Activated CD4-positive, alpha-beta T cell treated with anti-CD3 and anti-CD28 coated beads for 24 hours (primary cell): ENCODE measurements at places on chromosomes 6 and 20.

GRCh38 chr6:25619217-25619616, 32.8 kb upstream of the SCGN start:
- no peak for DNase-seq

- no peak for DNase-seq
Observed at GRCh38 chr20:11166712-11167111, 492.9 kb upstream of the JAG1 start.

GRCh38 chr6:71420095-71420692, 131.6 kb downstream of the OGFRL1 start:
- DNase-seq, result no peak

DNA sequence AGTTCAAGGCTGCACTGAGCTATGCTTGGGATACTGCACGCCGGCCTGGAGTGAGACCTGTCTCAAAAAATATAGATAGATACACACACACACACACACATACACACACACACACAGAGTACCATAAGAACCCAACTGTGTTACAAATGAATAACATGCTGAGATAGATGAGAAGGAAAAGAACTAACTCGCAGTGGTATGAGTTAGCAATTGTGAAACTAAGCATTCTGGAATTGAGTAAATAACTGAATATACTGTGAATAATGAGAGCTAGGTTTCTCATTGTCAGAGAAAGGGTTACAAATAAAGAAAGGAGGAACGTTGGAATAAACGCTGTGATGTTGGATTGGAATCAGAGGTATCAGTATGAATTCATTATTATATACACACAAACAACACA, 14.6 kb upstream of the FAXC start:
- no peak for DNase-seq

DNA sequence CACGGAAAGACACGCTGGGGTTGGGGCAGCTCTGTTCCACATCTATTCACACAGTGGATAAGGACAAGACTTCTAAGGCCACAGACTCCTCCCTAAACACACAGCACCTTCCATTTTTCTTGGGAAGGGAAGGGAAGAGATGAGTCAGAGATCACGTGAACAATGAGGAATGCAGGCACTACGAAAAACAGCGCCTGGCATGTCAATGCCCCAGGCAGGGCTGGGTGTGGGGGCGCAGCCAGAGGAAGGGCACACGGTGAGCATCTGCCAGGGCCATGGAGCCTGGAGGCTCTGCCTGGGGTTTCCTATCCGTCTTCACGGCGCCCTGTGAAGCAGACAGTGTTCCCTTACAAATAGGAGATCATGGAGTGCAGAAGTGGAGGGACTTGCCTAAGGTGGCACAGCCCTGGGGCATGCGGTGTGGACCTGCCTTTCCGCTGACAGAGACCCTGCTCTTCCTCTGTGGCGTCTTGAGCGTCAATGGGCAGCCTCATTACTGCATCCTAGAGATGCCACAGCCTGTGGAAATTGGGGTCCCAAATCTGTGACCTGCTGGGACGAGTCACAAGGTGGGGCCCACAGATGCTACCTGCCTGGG, 15.4 kb downstream of the UNC93A start:
- DNase-seq, result no peak

GRCh38 chr6:37850728-37851285, 31.3 kb downstream of the ZFAND3 start:
- no peak for DNase-seq

- DNase-seq, result no peak
Observed at GRCh38 chr20:43658069-43658722, 8.7 kb upstream of the MYBL2 start.

GRCh38 chr6:14464055-14464454, 346.5 kb downstream of the CD83 start:
- DNase-seq, result no peak

GRCh38 chr6:25900843-25901242, 26.8 kb upstream of the SLC17A3 start:
- no peak for DNase-seq

DNA sequence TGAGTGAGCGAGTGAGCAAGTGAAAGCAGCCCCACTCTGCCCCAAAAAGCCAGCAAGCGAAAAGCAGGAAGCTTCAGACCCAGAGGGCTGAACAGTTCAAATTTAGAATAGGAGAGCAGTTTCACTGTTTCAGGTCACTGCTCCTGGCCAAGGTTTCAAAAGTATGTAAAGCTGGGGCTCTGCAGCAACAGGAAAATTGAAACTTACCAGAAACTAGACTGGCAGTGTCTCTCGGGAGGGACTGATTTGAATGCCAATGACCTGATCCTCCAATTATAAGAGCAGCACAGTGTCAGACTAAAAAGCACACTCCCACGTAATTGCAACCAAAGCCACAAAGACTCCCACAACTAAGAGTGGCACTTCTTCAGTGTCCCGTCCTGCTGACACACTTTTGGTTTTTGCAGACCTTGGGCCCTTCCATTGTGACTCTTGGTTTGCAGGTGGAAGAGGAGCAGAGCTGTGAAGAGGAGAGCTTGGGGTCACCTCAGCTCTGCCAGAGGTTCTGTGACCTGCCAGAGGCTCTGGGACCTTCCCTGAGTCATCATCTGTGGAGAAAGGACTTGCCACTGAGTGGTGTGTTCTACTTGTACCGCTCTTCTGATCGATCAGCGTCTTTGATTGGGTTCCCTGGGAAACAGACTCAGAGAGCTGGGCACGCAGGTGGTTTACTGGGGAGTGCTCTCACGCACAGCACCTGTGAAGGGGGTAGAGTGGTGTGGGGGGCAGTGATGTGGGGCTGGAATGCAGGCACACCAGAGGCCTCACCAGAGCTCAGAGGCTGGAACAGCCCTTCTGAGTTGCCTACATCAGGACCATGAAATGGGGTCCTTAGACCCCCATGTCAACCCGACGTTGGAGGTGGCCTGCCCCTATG, 52.7 kb upstream of the PTGIS start:
- no peak for DNase-seq

DNA sequence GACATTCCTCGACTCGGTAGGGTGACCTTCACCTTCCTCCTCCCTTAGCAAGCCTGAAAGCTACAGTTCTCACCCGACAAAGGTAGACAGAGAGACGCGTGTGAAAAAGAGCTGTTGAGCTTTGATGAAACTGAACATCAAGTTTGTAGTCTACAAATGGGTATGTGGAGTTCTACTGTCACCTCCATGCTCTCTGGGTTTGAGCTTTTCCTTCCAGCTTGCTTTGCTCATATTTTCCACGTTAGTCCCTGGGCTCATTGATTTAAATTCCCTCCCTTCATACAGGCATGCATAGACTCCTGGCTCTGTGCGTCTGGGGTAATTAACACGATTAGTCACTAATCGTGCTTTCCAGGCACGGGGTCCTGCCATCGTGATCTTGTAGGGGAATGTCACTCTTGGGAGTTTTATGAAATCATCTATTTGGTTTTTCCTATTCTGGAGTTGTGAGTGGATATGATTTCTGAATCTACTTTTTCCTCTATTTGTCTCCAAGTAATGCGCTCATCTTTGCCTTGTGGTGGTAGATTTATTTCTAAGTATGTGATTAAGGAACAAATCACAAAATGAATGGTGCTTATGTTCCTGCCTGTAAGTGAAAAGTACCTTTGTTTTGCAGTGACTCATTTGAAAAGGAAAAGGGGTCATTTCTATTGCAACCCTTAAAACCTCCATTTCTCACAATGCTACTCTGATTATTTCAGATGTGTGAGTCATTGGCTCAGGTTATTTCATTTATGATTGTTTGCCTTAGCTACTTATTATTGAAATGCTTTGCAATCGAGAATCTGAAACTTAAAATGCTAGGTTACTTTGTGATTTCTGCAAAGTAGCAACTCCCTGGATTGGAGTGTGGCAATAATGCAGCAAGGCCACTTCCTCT, 154.6 kb downstream of the ZDHHC14 start:
- DNase-seq, result no peak

GRCh38 chr6:136511397-136511796, 38.8 kb downstream of the MAP7 start:
- no peak for DNase-seq

DNA sequence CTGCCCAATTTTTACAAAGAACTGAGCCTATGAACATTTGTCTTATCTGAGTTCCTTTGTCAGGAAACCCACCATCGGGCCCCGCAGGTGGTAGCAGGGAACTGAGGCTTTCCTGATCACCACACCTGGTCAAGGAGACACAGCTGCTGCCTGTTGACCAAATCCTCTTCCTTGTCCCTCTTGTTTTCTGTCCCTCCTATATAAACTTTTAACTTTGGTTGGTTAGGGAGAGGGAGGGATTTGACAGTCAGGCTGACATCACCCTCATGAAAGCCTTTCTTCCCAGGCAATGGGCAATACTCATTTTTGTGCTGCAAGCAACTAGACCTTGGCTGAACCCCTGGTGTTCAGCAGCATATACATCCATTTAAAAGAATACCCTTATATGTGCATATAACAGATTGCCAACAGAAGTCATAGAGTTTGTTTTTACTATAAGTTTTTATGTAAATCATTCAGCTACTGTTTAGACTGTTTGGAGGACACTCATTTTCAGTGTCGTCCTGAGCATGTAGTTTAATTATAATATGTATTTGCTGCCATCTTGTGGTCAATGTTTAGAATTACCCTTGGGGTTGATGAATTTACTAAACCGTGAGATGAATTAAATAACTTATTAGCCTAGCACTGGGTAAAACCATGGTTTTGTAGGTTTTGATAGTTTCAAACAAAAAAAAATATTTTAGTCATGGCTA, 17.0 kb downstream of the CRISP1 start:
- DNase-seq, result no peak

GRCh38 chr6:7060769-7061516, 46.8 kb upstream of the RREB1 start:
- no peak for DNase-seq

GRCh38 chr20:50305636-50306477, 115.2 kb downstream of the CEBPB start:
- no peak for DNase-seq

DNA sequence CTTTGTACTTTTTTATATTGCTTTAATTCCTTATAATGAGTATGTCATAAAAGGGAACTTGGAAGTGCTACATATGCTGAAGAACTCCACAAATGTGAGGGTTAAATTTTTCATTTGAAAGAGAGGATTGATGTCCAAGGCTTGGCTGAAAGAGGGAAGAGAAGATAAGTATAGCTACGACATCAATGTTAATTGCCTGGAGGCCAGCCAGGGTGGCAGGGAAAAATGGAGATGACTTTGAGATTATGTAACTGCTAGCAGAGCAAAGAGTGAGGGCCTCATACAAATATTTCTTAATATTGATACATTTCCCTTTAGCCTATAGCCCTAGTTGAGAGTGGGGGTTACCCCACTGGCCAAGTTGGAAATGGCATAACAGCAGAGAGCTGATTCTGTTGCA, 24.8 kb upstream of the RIMS4 start:
- no peak for DNase-seq

- DNase-seq, result no peak
Observed at GRCh38 chr6:166174031-166174430, 6.4 kb upstream of the TBXT start.

DNA sequence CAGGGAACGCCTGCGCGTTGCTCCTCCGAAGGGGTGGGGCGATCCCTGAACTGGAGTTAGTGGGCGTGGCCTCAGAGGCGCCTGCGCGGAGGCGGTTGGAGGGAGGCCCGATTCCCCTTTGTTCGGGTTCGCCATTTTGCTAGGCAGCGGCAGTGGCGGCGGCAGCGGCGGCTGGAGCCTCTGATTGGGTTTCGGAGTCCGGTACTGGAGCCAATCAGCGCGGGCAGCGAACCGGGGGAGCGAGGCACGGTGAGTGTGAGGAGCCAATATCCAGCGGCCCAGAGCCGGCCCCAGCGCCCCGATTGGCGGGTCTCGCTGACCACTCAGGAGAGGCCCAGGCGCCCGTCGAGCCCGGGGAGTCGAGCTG, at the start of gene NFYA:
Gene NFYA, plus strand, starts transcription at position 139 of the 367 bp plus-strand sequence. CDS start 6,116 bp downstream, outside the sequence.
- no peak for DNase-seq

- DNase-seq, result no peak
Observed at GRCh38 chr6:20362623-20363022, 39.1 kb upstream of the E2F3 start.

DNA sequence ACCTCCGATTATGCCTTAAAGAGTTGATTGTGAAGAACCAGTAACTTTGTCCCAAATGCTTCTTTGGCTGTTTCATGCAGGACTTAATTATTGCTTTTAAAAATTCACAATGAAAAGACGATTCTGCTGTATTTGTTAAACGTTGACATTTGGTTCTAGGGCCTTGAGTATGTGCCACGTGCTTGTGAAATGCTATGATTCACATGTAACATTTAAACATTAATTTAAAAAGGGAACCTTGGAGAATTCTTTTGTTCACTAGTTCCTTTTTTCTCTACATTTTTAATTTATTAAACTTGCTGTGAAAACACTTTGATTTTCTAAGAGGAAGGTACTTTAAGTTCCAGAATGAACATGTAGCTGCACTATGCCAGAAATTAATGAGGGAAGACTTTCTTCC, 9.5 kb downstream of the GZF1 start:
- DNase-seq, result no peak

DNA sequence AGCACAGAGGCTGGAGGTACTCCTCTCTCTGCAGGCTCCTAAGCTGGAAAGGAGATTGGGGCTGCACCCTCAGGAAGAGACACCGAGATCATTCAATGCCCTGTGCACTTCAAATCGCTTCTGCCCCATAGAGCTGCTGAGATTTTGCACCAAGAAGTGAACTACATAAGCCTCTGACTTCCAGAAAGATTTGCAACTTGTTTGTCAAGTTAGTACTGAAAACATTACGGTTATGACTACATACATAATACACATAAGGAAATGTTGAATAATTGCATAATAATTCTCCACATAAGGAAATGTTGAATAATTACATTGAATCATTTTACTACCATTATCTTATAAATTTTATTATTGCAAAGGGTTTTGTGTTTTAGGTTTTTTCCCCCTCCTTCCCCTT, 120.3 kb upstream of the SASH1 start:
- DNase-seq, result no peak

DNA sequence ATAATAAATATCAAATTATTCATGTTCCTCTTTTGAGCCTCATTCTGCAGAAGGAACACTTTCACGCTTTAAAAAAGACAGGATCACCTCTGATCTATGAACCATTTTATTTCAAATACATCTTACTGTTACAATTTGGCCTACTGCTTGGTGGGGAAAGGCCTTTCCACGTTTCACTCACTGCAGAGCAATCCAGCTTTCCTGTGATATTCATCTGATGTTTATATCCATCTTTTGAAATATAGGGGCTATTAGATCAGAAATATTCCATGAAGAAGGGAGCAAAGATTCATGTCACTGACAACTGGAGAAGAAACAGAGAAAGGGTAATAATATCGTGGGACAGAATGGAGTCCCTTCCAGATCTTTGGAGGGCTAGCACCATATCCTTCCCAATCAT, 262.9 kb downstream of the ADGB start:
- no peak for DNase-seq

DNA sequence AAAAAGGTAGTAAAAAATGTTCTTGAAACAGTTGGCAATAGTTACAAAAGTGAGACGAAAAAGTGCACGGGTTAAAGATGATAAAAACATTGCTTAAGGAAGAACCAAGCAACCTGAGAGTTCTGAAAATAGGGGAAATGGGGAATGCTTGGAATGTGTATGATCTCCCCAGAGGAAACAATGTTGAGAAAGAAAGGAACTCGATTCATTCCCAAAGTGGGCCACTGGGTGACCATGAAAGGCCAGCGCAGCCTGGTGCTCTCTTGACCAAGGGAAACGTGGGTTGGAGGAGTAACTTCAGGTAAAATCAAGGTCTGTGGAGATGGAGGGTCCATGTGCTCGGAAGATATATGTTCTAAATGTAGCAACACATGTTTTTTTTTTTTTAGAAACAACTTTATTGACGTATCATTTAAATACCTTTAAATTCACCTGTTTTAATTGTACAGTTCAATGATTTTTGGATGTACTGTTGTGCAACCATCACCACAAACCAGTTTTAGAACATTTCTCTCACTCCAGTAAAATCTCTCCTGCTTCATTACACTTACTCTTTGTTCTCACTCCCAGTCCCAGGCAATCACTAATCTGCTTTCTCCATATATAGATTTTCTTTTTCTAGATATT, 34.5 kb upstream of the CEP85L start:
- DNase-seq, result no peak
